Retina (tissue), 1 donor: ENCODE measurements at places on chromosomes 4 and X.

DNA sequence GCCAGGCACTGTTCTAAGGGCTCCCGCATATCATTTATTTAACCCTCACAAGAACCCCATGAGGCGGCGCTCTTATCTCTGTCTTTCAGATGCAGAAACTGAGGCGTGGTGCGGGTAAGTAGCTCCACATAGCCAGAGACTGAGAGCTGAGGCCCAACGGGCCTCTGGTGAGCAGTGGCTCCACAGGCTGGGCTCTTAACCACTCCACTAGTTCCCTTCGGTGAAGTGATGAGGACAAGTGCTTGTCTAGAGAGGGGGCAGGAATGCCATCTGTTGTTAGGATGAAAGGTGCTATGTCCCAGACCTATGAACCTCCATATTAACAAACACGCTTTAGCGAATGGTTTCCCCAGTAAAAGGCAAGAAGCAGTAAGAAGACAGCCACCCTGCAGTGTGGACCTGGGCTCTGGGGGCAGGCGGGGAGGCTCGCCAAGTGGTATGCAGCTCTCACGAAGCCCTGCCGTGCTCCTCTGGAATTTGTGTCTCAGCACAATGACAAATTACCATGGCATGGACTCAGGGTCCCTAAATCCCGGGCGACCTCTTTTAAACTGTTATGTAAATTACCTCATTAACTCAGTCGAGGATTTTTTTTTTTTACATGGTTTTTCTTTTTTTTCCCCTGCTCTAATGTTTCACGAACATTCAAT lies 20.9 kb upstream of the S100G start:
- DNase-seq, result peak; percentile 23

- DNase-seq, result peak; percentile 32
Observed at GRCh38 chr4:8560265-8561047, 19.7 kb upstream of the GPR78 start.

- no peak for DNase-seq
Observed at GRCh38 chr4:1365271-1366178, 18.5 kb downstream of the UVSSA start.

DNA sequence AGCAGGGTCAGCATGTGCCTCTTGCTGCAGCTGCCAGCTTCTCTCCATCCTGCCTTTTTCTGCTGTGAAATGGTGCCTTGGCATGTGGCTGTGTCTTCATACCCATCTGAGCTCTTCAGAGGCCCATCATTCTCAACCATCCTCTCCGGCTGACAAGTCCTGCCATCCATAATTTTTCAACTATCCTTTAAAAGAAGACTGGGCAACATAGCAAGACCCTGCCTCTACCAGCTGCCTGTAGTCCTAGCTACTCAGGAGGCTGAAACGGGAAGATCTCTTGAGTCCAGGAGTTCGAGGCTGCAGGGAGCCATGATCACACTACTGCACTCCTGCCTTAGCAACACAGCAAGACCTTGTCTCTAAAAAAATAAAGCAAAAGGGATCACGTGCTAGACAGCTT lies 64.2 kb upstream of the TTC29 start:
- no peak for DNase-seq

GRCh38 chr4:38367642-38368174 lies 296.3 kb upstream of the KLF3 start:
- DNase-seq, result no peak

DNA sequence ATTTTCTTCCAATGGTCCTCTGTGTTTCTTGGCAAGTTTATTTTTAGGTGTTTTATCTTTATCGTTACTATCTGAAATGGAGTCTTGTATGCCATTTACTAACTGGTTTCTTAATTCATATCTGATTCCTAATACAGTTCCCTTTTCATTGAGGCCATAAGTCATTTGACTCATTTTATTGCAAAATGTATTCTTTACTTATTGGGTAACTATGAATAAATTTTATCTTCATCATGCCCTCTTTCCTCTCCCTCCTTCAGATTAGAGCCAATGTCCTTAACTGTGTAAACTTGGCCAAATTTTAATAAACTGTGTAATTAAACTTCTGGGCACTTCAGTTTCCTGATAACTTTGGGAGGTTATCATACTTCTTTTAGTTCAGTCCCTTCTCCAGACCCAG lies 19.3 kb upstream of the MSMO1 start:
- DNase-seq, result no peak

DNA sequence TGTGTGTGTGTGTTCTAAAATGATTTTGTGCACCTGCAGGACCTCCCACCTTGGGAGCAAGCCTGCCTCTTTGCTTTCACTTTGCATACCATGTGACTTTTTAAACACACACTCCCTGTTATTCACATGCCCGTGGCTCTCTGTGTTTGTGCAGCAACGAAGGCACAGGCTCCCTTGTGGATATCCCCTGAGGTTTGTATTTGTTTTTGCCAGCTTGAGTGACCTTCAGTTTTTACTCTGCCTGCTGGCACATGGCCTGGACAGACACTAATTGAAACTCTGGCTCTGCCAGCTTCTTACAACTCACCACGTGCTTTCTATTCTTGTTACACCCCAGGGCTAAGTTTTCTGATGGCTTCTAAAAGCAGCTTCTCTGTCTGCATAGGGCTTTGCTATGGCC lies 885.8 kb downstream of the SH3BGRL start:
- DNase-seq, result no peak

DNA sequence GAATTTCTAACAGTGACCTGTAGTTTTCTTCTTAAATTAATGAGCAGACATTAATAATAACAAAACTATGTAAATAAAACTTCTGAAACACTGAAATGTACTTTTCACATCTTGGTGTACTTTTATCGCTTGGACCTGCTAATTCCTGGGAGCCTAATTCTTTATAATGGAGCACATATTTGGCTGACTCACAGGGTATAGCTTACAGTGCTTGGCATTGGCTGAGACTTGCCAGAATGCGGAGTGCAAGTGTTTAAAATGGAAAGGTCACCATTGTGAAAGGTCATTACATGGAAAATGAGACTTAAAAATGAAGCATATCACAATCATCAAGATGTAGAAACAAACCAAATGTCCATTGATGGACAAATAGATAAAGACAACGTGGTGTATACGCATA lies 137.3 kb upstream of the PDLIM3 start:
- no peak for DNase-seq

DNA sequence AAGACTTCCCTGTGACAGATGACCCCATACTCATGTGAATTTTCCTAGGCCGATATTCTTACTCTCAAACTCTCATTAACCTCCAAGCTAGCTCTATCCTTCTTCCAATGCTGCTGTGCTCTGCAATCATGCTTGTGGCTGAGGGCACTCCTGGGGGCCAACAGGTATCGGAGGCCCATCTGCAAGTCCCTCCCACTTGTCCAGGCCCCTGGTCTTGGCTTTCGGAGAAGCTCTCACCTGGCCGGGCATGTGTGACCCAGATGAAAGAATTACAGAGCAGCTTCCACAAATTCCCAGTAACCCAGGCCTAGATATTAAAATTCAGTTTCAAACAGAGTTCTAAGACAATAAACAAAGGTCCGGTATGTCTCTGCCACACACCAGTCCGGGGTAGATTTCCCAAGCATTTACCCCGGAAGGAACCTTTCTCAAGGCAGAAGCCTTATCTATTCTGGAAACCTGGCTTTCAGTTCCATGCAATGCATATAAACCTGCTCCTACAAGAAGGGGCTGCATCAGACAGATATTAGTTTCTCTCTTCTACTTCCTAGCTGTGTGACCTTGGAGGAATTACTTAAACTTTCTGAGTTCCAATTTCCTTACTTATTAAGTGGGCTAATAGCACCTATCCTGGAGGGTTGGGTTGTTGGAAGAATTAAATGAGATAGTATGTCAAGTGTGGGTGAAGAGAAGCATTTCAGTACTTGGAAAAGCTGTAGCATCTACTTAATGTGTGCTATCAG lies 270.8 kb downstream of the PTTG2 start:
- DNase-seq, result no peak
